ENCODE measurements at places on chromosomes 16 and 17.

GRCh38 chr17:58985367-58985766 lies 121.3 kb downstream of the TRIM37 start:
- DNase-seq = no peak

GRCh38 chr16:88384222-88385111 lies 1.7 kb downstream of the ZNF469 start:
- no peak for DNase-seq

GRCh38 chr16:85704011-85704410 lies 15.3 kb upstream of the GINS2 start:
- DNase-seq = no peak

GRCh38 chr16:31354394-31355291 lies at the start of gene ITGAX:
Gene ITGAX, plus strand, starts transcription at chr16:31355176. Its CDS starts 79 bp downstream, at chr16:31355255.
- no peak for DNase-seq

- DNase-seq = peak; percentile 92
Measured at GRCh38 chr17:48804936-48805411, 12.1 kb downstream of the TTLL6 start.

GRCh38 chr16:89143201-89143741 lies 28.3 kb upstream of the CDH15 start:
- no peak for DNase-seq

- DNase-seq = no peak
Measured at GRCh38 chr16:70270176-70270575, 18.4 kb upstream of the EXOSC6 start.
